ENCODE measurements at places on chromosomes 5 and 9.

- DNase-seq: no peak
Observed at GRCh38 chr5:24819841-24820240, 175.1 kb upstream of the CDH10 start.

GRCh38 chr9:111601237-111602018, 2.0 kb upstream of the PTGR1 start:
- no peak for DNase-seq

DNA sequence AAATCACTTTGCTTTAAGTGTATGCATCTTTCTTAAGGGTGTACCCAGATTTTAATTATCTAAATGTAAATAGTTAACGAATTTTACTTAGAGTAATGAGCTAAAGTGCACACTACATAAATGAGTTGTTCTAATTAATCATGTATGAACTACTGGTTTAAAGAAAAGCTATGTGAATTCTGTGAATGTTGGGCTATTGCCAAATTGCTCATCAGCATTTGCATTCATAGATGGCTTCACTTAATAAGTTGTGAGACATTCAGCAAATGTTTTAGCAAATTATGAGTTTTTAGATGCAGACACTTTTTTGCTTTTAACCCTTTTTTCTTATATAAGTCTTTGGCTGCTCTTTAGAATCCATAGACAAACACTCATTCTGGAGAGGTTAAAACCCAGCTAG, 175.7 kb downstream of the PBX3 start:
- DNase-seq: no peak

DNA sequence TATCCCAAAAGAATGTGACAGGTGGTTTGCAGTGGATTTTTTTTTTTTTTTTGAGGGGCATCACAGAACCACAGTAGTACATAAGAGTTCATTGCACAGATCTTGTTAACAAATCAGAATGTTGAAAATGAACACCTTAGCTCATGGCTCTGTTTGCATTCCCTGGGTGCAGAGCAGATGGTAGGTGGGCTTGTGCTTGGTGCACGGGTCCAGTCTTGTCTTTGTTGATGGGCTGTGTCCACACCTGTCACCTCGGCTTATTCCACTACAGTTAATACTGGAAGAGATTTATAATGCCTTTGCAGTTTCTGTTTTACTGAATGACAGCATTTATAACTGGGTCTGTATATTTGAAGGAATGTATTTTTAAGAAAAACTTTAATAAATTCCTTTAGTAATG, 146.6 kb downstream of the KDM4C start:
- DNase-seq: no peak

DNA sequence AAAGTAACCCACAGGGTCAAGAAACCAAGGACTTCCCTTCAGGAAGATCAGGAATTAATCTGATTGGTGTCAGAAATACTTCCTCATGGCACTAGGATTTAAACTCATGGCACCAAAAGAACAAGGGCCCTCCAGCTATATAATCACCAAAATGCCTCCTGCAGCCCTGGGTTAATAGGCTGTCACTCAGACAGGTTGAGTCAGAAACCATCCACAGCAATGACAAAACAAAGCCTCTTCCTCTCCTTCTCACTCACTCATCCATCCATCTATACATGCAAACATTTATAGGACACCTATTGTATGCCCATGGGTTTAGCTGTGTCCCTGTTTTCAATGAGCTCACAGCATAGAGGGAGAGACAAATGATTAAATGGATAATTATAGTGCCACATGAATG, 62.5 kb upstream of the SPOCK1 start:
- no peak for DNase-seq

- DNase-seq: no peak
Observed at GRCh38 chr5:89582768-89583339, 699.9 kb upstream of the MEF2C start.

- DNase-seq: no peak
Observed at GRCh38 chr9:2854617-2855016, 10.7 kb upstream of the PUM3 start.

- no peak for DNase-seq
Observed at GRCh38 chr5:154727361-154727760, 27.8 kb upstream of the LARP1 start.

DNA sequence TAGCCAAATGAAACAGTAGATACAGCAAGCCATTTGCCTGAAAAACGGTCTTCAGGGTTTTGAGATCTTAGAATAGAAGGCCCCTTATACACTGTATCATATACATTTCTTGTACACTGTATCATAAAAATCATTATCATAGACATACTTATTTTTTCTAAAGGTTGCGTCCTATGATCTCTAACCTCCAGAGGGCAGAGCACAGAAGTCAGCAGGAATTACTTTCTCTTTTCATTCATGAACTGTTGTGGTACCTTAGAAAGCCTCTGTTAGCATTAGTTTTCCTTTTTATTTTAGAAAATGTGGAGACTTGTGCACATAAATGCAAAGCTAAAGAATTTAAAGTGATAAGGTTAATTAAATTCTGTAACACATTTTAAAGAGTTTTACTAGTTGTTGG, 115.4 kb downstream of the OXCT1 start:
- no peak for DNase-seq

DNA sequence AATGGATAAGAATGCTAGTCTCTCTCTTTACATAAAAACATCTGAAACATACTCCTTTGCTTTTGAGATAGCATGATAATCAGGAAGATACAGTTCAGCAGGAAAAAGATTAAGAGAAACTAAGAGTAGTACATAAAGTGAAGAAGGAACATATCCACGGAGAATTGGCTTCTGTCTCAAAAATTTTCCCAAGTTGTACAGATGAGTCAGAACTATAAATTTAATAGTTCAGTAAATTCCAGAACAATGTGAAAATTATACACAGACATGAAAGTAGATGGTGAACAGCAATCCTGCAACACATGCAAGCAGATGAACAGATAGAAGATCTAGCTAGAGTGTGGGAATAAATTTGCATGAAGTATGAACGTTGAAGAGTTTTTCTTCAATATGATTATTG, 691.4 kb upstream of the RIOK2 start:
- DNase-seq: no peak

DNA sequence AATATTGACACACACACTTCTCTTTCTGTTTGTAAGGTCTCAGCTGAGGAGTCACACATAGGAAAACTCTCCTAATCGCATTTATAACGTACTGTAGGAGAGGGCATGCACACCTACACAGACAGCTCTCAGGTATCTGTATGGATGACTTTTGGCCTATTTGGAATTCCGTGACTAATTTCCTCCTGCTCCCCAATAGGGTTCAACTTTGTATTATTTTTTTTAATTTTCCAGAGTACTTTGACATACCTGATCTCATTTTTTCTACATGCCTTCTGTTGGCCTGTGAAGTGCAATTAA, 195.9 kb downstream of the ARHGAP26 start:
- no peak for DNase-seq

DNA sequence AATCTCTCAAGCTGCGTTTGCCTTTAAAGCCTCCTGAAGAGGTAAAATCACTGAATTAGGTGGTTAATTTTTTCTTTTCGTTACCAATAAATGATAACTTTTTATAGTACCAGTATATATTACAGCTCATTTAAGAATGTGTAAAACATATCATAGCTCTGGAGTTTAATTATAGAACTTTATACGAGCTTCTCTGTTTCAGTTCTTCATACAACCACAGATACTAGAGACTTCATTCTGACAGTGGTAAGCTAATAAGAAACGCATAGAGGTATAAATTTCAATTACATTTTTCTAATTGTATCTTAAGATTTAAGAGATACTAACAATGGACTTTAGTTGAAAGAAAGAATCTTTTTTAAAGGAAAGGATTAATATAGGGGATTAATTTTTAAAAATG, 73.9 kb downstream of the PBX3 start:
- no peak for DNase-seq

- no peak for DNase-seq
Observed at GRCh38 chr5:55173687-55174230, 782 bp upstream of the CDC20B start.

DNA sequence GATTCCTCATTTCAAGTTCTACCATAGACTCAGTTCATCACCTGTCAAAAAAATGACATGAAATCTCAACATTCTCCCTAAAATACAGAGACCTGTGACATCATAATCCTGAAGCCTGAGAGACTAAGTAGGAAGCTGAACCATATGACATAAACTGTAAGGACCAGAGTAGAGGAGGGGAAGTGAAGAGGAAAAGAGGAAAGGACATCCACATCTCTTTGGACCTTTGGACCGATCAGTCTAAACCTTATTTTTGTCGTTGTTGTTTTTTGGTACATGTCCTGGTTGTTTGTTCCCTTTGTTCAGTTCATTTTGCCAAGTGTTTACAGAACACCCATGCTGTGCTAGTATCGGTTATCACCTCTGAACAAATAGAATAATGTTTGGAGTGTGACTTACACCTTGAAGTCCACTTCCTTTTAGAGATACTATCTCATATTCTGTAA, 41.9 kb downstream of the LURAP1L start:
- DNase-seq: no peak

DNA sequence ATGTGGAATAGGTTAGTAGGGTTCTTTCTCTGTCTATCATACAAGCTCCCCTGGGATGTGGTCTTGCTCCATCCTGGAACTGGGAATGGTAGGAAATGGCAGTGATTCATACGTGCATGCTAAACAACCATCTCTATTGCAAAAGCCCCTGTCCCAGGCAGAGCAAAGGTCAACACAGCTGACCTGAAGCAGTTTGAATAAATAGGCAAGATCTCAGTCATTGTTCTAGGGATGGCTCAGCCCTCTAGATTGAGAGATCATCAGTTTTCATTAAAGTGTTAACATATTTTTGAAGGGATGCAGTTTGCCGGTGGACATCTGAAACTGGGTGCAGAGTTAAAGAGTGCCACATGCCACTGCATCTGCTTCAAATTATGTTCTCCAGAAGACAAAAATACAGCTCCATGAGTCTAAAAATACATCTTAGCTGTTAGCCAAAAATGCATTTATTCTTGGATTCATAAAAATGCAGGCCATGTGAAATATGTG, 224.1 kb downstream of the ESM1 start:
- no peak for DNase-seq

DNA sequence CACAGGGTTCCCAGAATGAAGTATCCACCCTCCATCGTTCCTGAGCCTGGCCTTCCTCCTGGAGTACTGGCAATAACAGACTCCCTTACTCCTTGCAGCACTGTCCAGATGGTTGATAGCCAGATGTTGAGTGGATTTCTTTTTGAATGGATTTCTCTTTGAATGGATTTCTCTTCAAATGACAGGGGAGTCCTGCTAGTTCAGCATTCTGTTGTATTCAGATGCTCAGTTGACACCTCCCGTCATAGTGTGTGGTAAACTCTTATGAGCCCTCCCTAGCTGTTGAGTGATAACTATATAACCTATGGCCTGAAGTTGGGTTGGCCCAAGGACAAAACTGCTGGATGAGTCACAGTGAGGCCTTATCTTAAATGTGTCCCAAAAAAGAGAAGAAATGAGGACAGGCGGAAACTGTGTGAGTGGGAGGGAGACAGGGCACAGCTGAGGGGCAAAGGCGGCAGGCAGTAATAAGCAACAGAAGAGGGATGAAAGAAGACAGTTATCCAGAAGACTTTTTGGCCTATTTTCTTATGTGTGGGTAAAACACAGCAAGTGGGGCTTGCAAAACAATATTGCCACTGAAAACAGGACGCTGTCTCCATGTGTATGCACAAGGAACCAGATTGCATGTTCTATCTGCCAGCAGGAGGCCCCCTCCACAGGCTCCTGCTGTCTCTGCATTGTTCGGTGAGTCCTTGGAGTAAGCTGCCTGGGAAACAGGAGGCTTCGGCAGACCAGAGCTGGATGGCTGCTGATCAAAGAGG, 209.5 kb upstream of the S1PR3 start:
- DNase-seq: no peak

DNA sequence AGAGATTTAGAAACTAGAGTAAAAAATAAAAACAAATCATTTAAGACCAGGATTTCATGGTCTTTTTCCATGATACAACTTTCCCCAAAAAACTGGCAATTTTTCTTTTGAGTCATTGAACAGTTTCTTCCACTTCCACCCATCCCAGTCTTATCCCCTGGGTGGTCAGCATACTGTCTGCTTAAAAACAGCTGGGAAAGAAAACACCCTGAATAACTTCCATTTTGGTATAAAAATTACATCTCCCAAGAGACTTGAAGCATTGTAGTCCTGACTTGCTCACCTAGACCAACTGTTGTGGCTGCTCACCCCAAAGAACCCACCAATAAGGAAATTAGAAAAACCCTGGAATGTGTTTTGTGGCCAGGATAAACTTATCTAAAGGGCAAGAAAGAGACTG, 731.3 kb downstream of the NR2F1-AS1 start:
- DNase-seq: no peak

DNA sequence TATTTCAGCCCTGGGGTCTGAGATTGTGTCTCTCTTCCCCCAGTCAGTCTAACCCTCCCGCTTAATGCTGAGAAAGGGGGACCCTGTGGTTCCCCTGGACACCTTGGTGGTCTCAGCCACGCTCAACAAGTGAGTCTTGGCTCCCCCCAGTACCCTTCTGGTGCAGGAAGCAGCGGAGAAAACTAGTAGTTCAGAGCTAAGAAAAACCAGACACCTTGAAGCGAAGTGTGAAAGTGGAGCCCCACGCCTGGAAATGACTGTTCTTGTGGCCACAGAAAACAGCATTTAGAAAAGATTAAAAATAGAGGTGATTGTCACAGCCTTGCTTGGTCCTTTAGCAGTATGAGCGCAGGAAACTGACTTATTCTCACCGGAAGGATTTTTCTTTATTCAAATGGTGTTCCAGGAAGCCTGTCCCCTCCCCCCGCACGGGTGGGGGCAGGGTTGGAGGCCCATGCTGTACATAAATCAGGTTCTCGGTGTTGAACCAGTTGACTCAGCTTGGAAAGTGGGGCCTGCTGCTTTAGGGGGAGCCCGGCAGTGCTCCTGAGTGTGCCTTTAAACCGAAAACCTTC, 8.1 kb downstream of the ARPC5L start:
- no peak for DNase-seq

DNA sequence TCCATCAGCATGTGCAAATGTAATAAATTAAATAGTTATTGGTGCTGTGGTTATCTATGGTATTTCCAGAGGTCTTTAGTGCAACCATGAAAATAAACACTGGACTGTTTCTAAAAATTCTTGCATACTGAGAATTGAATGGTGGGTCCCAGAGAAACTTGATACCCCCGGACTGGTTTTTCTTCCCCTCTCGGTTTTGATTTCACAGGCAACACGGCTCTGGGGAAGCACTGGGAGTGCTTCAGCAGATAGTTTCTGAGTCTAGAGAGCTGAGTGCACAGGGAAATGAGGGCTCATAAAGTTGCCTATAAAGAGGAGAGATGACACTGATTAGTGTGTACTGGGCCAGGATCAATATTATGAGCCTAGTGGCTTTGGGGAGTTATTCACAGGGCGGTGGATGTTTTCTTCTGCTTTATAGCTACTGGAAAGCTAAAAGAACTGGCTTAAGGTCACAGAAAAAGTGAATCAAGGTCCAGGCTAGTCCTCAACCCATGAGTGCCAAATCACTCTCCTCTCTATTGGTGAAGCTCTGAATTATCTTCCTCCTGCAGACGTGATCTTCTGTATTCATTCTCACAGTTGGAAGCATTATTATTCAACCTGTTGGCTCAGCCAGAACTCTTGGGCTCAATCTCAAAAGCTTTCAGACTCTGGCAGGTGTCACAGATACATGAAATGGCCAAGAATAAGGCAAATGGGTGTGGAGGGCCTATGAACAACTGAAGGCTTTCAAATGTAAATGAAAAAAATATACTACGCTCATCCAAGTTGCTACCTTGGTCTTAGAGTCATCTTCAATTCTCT, 170.2 kb upstream of the HMHB1 start:
- DNase-seq: no peak

Data from C1 segment of cervical spinal cord (tissue), 14 donors.